Trophoblast cell (in vitro differentiated cells and primary cell): ENCODE measurements at places on chromosomes 5 and 9.

DNA sequence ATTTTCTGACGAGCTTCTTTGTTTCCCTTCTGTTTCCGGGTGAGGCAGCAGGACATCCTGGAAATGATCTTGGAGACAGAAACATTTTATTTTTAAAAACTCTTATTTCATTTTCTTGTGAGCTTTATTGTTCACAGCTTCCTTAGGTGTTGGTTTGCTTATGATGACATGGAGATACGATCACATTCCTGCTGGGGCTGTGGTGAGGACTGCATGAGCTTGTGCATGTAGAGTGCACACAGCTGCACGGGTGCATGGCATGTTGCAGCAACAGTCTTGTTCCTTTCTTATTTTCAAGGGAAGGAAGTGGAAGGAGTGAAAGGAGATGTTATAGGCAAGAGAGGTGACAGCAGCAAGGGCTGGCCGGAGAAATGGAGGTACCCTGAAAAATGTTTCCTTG lies 1.2 kb downstream of the BTNL8 start:
- DNase-seq: no peak

GRCh38 chr5:109655841-109656240 lies 33.9 kb upstream of the MAN2A1 start:
- peak; percentile 27 for DNase-seq

GRCh38 chr9:89757776-89758528 lies 153.1 kb downstream of the GADD45G start:
- DNase-seq: no peak

DNA sequence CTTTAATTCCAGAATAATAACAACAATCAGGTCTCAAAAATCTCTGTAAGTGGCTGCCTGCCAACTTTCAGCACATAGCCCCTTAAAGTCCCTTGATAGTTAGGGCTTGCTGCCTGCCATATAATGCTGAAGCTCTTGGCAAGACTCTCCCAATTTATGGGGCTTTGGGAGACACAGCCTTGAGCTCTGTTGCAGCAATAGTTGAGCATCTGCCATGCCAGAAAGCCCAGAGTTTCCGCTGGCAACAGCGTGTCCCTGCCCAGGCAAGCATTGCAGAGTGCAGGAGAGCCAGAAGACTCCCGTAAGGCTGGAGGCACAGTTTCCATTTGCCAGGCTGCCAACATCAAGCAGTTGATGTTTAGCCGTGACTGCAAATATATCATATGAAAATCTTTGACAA lies 678.5 kb upstream of the NUDT12 start:
- no peak for DNase-seq

- DNase-seq: no peak
These were observed 1.3 kb downstream of the TMEM250 start for GRCh38 chr9:136117291-136117915.

GRCh38 chr5:5318426-5319190 lies 103.9 kb upstream of the ICE1 start:
- no peak for DNase-seq

GRCh38 chr5:53323511-53323910 lies 156.9 kb upstream of the FST start:
- DNase-seq: no peak

- peak; percentile 52 for DNase-seq
These were observed 646 bp downstream of the CARNMT1 start for GRCh38 chr9:75027187-75028107.

DNA sequence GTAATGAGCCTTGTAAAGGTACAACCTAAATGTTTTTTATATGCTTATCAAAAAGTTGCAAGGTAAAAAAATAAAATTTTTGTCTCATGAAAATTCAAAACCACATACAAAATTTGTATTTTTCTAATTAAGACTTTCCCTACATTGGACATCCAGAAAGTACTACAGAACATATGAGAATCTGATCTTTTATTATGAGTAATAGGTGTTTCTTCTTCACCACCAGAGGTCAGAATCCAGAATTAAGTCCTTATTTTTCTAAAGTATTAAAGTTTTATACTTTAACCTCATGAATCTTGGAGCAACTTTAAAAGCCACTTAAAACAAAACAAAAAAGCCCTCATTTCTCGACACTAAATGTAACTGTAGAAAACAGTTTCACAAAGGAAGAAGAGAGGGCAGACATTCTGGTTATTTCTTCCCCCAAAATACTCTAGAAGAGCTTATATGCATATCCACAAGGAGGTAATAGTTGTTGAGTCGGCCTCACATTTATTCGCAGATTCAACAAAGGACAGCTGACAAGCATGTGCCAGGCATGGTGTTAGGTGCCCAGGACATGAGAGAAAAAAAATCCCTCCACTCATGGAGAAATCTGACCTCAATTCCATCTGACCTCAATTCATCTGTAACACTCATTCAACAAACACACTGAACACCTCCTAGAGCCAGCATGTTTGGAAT lies 69.3 kb downstream of the MLLT3 start:
- DNase-seq: no peak

DNA sequence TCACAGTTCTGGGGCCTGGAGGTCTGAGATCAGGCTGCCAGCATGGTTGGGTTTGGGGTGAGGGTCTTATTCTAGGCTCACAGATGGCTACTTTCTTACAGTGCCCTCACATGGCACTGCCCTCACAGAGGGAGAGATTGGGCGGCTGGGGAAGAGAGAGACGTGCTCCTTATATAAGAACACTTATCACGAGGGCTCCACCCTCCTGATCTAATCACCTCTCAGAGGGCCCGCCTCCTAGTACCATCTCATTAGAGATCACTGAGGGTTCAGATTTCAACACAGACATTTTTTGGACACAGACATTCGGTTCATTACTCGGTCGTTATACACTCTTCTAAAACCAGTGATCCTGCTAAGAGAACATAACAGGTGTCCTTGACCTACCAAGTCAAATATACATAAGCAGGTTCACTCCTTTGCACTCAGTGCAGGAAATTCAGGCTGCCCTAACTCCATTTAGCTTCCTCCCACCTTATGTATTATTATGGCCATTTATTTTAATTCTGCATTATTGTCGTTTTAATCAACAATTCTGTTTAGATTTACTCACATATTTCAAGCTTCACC lies 121.7 kb downstream of the ICE1 start:
- DNase-seq: no peak

- DNase-seq: no peak
These were observed 43.1 kb downstream of the PRR16 start for GRCh38 chr5:120507197-120507596.

GRCh38 chr5:154713615-154714125 lies 41.5 kb upstream of the LARP1 start:
- DNase-seq: peak; percentile 97

- no peak for DNase-seq
These were observed 228.8 kb downstream of the NR2F1-AS1 start for GRCh38 chr5:93352186-93352585.

- peak; percentile 7 for DNase-seq
These were observed 6.0 kb downstream of the ACTBL2 start for GRCh38 chr5:57476601-57477056.

GRCh38 chr5:14143841-14144585 lies 871 bp downstream of the TRIO start:
- DNase-seq: peak; percentile 42

DNA sequence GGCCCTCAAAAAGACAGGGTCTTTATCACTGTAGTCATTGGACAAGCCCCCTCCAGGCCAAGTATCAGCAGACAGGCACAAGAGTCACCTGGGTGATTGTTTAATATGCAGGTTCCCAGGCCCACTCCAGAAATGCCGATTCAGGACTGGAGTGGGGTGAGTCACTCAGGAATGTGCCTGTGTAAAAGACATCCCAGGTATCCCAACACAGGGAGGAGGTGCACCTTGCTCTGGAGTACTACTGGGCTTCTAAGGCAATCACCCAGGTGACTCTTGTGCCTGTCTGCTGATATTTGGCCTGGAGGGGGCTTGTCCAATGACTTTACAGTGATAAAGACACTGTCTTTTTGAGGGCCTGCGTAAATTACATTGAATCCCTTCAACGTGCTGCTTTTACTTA lies 40.6 kb downstream of the ACTL7B start:
- DNase-seq: peak; percentile 5

DNA sequence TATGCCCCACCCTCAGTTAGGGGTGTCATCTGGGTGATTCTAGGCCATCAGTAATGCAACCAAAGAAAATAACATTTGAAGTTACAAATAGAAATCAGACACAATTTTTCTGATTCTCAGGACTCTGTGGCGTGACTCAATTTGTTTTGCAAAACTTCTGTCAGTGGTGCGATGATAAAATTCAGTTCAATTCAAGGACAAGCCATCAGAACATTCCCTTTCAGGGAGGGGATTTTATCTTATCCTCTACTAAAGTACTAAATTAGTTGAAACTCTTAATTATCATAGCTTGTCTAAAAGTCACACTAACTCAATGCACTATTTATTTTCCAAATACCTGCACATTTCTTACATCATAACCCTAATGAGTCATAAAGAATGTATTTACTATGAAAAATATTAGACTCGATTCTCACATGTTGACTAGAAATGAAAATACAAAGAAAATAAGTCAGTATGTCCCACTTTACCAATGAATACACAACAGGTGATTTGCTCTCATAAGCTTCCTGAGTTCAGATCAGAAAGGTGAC lies 28.2 kb downstream of the HTR4 start:
- DNase-seq: peak; percentile 72

DNA sequence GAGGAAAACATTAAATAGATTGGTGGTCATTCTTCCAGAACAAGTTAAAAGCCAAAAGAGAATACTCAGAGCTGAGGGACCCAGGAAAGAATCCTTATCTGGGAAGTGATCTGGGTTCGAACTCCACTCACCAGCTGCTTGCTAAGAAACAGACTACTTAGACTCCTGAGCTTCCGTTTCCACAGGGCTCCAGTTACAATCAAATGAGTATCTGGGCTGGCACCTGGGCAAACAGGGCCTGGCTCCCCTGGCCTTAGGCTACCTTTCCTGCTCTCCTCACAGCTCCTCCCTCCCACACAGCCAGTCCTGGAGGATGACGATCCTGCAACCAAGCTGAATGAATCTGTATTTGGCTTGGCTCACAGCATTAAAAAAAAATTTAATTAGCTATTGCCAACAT lies 2.5 kb downstream of the MAPK9 start:
- DNase-seq: no peak

DNA sequence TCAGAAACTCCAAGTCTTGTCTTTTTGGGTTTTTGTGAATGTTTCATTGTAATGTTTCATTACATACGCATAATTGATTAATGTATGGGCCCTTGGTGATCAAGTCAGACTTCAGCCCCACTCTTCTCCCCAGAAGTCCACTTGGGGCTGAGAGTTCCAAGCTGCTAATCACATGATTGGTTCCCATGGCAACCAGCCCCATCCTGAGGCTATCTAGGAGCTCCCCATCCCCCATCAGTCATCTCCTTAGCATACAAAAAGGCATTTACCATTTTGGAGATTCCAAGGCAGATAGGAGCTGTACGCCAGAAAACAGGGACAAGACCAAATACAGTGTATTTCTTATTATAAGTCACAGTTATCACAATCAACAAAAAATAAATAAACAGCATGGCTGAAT lies 22.9 kb upstream of the SYK start:
- no peak for DNase-seq

DNA sequence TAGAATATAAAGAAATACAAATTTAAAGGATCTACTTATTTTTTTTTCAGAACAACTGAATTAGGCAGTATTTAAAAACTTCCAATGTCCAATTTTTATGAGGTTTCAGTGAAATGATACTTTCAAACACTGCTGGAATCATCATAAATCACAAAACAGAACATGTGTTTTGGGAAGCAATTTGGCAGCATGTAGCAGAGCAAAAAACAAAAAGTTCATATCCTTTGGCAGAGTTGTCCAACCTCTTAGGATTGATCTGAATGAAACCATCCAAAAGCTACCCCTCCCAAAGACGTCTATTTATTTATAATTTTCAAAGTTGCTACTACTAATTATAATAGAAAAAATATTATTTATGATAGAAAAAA lies 192.4 kb upstream of the PUM3 start:
- no peak for DNase-seq

GRCh38 chr9:8809741-8810140 lies 1010.2 kb upstream of the DMAC1 start:
- DNase-seq: no peak

DNA sequence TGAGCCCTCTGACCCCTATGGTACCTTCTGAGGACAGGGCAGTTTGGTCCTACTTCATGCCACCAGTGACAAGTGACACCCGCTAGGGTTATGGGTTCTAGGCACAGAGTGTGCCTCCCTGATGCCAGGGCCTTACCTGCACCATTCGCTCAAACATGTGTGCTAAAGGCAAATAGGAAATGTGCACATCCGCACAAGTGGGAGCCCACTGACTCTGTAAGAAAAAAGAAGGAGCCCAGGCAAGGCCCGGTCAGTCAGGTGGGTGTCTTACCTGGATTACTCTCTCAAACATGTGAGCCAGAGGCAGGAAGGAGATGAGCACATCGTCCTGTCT lies 29.1 kb upstream of the MEIKIN start:
- DNase-seq: no peak

GRCh38 chr9:19243366-19244033 lies 13.0 kb downstream of the DENND4C start:
- DNase-seq: no peak

DNA sequence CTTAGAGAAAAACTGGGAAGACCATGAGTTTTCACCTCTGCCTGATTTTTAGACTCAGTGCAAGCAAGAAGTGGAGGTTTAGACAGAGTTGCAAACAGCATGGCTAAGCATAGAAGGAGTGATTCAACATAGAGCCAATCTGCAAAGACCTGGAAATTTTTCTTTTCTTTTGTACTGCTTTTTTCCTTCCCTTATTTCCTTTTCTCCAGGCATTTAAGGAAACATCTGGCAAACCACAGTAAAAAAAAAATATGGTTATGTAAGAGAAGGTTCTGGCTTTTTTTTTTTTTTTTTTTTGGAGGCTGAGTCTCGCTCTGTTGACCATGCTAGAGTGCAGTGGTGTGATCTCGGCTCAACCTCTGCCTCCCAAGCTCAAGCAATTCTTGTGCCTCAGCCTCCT lies 16.6 kb upstream of the DCAF12 start:
- no peak for DNase-seq

DNA sequence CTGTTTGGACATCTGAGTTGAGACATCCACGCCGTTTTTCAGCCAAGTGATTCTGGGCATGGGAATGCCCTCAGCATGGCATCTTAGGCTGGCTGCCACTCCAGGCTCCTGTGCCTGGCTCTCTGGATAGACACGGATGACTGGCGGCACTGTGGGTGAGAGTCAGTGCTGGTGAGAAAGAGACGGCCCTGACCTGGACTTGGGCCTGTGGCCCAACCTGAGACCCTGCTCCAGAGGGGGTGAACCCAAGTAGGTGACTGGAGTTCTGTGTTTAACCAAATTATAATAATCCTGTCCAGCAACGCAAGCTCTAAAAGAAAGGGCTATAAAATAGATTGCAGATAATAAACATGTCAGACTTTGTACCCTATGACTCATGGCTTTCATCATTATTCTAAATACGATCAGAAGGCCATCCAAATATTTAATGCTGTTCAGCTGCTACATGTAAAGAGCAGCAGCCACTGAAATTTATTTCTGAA lies 173.9 kb downstream of the HSPA4 start:
- no peak for DNase-seq

- peak; percentile 85 for DNase-seq
These were observed 131.0 kb downstream of the ADAMTS16 start for GRCh38 chr5:5270958-5271785.
